NCI-H2171 (cell line): ENCODE measurements at places on chromosomes 16 and 17.

DNA sequence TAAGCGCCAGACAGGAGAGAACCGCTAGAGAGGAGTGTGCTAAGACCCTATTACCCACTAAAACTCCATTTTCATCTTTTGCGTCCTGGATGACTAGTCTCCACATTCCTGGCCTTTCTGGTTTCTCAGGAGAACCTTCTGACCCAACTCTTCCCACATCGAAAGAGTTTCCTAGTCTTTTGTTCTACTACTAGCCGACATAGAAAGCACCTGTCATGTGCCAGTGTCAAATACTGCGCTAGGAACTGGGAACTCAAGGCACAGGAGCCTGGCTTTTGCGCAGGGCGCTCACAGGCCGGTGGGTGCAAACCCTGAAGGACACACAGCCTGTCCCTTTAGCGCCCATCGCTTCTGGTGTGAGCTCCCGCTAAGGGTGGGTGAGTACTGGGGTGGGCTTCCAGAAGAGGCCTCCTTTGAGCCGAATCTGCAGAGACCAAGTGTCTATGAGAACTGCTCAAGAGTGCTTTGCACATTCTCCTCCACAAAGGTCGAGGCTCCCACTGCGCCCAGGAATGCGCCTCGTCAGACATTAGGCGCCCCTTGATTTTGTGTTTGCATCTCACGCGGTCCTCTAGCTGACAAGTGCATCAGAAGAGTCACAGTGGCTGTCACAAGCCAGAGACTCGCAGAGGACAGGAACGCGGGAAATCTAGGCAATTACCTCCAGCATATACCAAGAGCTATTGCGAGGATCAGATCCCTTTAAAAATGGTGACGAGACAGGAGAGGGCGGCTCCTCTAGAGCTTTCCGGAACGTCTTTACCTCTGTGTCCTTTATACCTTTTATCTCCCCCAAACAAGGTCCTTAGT is 2.0 kb upstream of the PSMB3 start:
- no peak for DNase-seq

- no peak for DNase-seq
These were observed 68.2 kb upstream of the IRX6 start for GRCh38 chr16:55255733-55256282.

DNA sequence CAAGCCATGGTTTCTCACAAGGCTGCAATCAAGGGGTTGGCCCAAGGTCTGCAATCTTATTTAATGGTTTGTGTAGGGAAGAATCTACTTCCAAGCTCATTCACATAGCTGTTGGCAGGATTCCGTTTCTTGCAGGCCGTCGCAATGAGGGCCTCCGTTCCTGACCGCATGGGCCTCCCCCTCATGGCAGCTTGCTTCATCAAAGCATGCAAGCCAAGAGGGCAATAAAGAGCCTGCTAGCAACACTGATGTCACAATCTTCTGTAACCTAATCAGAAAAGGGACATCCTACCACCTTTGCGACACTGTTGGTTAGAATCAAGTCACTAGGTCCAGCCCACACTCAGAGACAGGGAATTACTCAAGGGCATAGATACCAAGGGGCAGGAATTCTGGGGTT is 95.5 kb downstream of the CCT6B start:
- no peak for DNase-seq

- DNase-seq = no peak
These were observed 29.9 kb upstream of the WFIKKN2 start for GRCh38 chr17:50805486-50805885.

- no peak for DNase-seq
These were observed 30.7 kb downstream of the CCR7 start for GRCh38 chr17:40534371-40535189.

- no peak for DNase-seq
These were observed 67.2 kb downstream of the RPTOR start for GRCh38 chr17:80611816-80612215.

GRCh38 chr17:48225725-48226567 is 118.4 kb downstream of the SNX11 start:
- no peak for DNase-seq

DNA sequence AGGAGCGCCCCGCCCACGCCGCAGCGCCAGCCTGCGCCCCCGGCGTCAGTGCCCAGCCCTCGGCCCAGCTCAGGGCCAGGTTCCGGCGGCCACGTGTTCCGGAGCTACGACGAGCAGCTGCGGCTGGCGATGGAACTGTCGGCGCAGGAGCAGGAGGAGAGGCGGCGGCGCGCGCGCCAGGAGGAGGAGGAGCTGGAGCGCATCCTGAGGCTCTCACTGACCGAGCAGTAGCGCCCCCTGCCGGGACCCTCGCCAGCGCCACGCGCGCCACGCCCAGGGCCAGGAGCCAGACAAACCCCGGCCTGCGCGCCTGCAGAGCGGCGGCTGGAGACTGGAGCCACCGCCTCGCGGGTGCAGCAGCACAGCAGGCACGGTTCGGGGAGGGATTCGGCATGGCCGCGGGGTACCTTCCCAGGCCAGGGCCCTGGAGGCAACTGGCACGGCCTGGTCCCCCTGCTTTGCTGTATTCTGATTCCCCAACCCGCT is 9.3 kb downstream of the CORO6 start:
- no peak for DNase-seq

DNA sequence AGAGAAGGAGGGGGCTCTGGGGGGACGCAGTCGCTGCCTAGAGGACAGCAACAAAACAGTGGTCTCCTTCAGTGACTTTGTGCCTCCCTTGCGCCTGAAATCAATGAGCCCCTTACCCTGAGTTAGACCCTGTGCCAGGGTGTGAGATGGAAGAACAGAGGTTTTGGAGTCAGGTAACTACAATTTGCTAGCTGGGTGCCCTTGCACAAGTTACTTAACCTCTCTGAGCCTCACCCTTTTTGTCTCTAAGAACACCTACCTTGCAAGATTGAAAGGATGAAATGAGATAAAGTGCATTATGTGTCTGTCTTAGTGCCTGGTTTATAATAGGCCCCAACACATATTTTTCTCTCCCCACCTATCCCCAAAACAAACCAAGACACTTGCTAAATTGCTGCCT is 9.9 kb downstream of the RND2 start:
- no peak for DNase-seq

GRCh38 chr17:56658648-56659047 is 65.1 kb downstream of the NOG start:
- DNase-seq = no peak

- DNase-seq = no peak
These were observed 1.5 kb downstream of the CFAP20 start for GRCh38 chr16:58127634-58128033.

GRCh38 chr17:57750895-57751294 is 5.8 kb upstream of the CCDC182 start:
- no peak for DNase-seq

DNA sequence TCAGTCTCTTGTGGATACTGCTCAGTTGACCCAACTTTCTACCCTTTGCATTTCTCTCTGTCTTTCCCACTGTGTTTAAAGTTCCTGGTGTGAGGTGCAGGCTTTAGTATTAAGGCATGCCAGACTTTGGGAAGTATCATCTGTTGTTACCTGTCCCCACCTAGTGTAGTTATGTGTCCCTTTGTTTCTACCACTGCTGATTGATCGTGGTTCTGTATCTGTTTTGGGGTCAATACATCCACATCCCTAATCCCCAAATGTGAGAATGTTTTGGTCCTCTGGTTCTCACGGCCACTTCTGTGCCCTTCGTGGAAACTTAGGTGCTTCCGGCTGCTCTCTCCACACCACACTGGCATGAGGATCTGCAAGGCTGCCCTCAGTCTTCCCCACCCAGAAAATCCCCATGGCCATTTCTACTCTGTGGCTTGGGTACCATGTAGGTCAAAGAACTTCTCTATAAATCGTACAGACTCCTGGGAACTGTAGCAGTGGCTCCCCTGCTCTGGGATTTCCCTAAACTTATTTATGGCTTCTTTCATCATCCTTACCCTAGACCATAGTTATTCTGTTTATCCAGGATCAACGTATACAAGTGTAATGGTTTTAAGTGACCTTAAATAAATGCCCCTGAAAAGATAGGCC is 443.2 kb downstream of the XYLT1 start:
- DNase-seq = no peak

- DNase-seq = no peak
These were observed 24.5 kb downstream of the WDR45B start for GRCh38 chr17:82623707-82624106.

- DNase-seq = no peak
These were observed 1.3 kb upstream of the RDM1 start for GRCh38 chr17:35931794-35932425.

DNA sequence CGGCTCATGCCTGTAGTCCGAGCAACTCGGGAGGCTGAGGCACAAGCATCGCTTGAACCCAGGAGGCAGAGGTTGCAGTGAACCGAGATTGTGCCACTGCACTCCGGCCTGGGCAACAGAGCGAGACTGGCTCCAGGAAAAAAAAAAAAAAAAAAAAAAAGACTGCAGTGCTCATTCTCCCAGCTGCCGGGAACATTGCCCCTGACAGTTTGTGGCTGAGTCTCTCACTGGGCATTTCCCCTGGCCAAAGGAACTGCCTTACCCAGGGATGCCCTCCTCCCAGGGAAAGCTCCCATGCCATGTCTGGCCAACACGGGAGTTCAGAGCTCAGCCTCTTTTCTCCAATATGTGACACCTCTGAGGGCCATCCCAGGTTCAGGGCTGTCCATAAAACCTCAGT is 21.3 kb upstream of the USP10 start:
- DNase-seq = no peak

GRCh38 chr16:27449434-27450195 is 47.6 kb downstream of the IL21R start:
- no peak for DNase-seq

DNA sequence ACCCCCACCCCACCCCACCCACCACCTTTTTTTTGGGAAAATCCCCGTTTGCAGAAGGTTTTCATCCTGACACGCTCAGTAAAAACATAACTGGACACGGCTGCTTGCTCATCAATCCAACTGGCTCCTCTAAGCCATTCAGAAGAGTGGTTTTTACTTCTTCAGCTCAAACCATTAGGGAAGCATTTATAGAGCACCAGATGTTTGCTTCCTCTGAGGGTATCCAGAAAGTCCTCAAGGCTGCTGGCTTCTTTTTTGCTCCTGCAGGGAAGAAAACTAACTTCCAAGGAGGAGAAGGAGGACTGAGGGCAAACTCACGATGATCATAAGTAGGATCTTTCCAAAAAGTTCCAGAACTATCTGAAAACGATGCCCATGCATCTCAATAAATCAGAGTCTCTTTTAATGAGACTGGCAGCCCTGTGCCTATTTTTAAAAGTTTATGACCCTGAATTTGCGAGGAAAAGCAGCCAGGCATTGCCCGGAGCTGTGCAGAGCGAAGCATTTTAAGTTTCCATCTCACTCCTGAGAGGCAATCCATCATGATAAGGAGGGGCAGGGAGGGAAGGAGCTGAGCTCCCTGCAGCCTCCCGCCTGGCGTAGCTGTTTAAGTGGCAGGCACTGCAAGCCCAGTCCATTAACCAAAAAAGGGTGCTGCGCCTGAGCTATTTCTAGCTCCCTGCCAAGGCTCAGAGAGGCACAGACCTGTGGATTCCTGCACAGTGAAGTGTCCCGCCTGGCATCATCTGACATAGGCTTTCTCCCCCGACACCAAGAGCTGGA is 146.3 kb upstream of the FOXF1 start:
- DNase-seq = no peak

DNA sequence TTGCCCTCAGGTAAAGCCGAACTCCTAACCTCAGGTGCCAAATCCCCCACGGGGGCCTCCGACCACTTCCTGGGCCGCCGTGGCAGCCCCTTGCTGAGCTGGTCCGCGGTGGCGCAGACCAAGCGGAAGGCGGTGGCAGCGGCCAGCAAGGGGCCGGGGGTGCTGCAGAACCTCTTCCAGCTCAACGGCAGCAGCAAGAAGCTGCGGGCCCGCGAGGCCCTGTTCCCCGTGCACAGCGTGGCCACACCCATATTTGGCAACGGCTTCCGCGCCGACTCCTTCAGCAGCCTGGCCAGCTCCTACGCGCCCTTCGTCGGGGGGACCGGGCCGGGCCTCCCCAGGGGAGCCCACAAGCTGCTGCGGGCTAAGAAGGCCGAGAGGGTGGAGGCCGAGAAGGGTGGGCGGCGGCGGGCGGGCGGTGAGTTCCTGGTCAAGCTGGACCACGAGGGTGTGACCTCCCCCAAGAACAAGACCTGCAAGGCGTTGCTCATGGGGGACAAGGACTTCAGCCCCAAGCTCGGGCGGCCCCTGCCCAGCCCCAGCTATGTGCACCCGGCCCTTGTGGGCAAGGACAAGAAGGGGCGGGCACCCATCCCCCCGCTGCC is 51.6 kb downstream of the ACTG1 start:
- no peak for DNase-seq

GRCh38 chr16:49617016-49617629 is 238.8 kb downstream of the ZNF423 start:
- DNase-seq = no peak

- peak; percentile 56 for DNase-seq
These were observed 75.3 kb upstream of the AMZ2 start for GRCh38 chr17:68172461-68172954.

DNA sequence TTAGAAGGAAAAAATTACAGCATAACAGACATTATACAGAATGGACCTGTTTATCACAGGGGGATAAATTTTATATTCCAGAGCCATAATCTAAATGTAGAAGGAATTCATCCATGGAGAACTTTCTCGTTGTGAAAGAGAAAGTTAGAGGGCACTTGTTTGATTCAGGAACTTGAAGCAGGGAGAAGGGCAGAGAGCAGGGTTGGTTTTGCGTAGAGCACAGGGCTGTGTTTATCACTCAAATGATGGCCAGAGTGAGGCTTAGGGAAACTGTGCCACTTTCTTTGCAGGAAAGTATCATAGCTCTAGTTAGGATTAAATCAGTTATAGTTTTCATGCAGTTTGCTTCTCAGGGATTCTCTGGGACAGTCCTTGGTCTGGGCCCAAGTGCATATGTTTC is 29.1 kb upstream of the MED13 start:
- DNase-seq = no peak

DNA sequence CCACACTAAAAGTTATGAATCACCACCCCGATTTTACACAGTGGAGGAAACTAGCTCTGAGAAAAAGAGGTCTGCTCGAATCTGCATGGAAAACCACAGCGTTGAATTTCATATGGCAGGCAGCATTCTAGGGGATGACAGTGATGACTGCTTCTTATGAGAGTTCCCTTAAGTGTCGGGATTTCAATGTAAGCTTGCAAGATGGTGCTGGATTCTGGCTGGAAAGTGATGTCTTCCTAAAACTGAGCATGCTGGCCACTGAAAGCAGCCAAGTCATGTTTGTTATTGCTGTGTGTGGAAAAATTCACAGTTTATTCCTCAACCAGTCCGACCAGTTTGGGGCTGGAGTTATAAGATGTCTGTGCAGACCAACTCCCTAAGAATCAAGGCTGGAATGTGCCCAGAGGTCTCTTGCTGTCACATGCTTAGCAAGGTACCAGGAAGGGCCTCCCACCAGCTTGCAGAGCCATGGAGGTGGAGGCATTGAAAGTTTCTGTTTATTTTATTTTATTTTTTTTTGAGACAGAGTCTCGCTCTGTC is 37.2 kb upstream of the GAN start:
- no peak for DNase-seq

- DNase-seq = no peak
These were observed 71.5 kb downstream of the SEC14L1 start for GRCh38 chr17:77212081-77212832.

- no peak for DNase-seq
These were observed 32.0 kb downstream of the PMFBP1 start for GRCh38 chr16:72139908-72140307.
